Thoracic aorta (tissue), 2 donors: ENCODE measurements at places on chromosomes 6 and 20. TPM values are rescaled to one million over a fixed set of nuclear protein-coding genes. Genes with fewer than 3 reads are reported as not detected.

DNA sequence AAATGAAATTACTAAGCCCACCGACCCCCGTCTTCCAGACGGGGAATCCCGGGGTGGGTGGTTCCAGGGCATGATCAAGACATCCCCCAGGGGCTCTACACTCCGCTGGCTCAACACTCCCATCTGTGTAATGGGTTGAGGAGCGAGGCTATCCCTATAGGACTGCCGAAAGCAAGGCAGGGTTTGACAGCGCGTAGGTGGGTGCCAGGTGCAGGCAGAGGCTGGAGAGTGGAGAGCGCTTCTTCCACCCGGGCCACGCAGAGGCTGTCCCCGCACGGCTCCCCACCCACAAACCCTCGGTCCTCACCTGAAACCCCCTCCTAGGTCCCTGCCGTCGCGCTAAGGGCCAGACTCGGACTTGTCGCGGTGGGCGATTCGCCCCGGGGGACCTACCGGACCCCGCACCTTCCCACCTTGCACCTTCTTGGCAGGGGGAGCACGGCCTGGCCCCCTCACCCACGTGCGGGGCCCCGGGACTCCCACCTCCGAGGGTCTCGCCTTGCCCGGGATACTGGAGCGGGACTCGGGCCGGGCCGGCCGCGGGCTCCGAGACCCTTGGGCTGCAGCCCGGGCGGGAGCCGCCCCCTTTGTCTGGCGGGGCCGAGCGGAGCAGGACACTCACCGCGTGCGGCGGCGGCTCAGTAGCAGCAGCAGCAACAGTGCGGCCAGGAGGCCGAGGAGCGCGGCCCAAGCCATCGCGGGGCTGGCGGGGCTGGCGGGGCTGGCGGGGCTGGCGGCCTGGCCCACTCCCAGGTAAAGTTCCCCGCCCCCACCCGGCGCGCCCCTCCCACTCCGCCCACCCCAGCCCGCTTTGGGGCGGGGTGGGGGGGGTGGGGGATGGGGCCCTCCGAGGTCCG is at the start of gene PTGIS:
TSS of gene PTGIS (minus strand) at position 717 of the 857 bp plus-strand sequence. CDS start at position 696, 21 bp downstream.
- H3K27me3 ChIP-seq: no peaks in the 10 kb centered on the region
- H3K4me1 ChIP-seq: peaks cover 23% of the 10 kb centered on the region
- no peak for DNase-seq
- peak within 1 kb of the TSS; percentile 85 for H3K4me3 ChIP-seq

DNA sequence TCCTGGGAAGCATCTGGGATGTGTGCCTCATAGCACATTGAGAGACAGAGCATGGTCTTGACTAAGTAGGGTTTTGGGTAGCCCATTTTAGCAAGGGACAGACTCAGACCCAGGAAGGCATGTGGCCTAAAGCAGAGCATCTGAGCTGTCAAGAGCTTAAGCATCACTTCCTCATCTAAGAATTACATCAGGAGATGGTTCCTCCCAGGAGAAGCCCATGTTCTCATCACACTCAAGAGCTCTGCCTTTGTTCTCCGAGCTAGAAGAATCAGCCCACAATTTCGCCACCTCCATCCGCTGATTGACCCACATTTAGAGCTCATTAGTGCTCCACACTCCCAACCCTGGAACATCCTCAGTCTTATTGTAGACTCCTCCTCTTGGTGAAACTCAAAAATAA is 68.3 kb downstream of the NPEPL1 start:
- H3K27me3 ChIP-seq: no peaks in the 10 kb centered on the region
- H3K36me3 ChIP-seq: no peaks in the 10 kb centered on the region
- DNase-seq: no peak

- no peak for DNase-seq
- no peak overlapping the region for H3K27ac ChIP-seq
- peaks cover 29% of the 10 kb centered on the region for H3K4me1 ChIP-seq
- H3K36me3 ChIP-seq: no peaks in the 10 kb centered on the region
Observed at GRCh38 chr20:31833931-31834521, 11.4 kb downstream of the FOXS1 start.

DNA sequence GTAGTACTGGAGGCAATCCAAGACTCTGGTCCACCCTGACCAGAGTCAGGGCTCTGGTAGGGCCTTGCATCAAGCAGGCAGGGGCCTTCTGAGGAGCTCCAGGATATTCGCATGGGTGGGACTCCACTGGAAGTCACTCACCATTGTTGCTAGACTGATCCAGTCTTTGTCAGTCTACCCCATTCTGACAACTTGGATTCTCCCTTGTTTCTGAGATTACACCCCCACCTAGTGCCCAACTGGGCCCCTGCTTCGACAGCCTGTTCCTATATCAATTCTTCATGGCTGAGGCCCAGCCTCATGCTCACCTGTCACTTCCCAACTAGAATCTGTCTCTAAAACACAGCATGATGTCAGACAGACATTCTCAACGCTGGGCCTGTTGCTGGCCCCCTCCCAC is 5.2 kb downstream of the SLC35D3 start:
- peaks cover 12% of the 10 kb centered on the region for H3K4me1 ChIP-seq
- DNase-seq: no peak
- H3K27me3 ChIP-seq: no peaks in the 10 kb centered on the region
- H3K4me3 ChIP-seq: no peak overlapping the region

DNA sequence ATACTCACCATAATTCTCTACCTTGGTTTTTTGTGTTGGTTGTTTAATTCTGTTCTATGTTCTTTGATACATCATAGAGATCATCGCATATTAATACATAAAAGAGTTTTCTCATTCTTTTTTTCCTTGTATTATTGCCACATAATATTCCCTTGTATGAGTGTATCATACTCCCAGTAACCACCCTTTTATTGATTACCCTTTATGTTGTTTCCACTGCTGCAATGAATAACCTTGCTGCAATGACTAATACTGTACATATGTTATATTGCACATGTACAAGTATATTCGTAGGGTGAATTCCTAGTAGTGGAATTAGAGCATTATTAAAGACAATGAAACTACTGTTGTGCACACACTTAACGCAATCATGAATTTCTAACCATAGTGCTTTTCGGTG is 9.1 kb upstream of the SF3B5 start:
- H3K4me3 ChIP-seq: no peak overlapping the region
- no peak overlapping the region for H3K27ac ChIP-seq
- DNase-seq: no peak
- H3K4me1 ChIP-seq: no peaks in the 10 kb centered on the region

SYCP2L gene
- total RNA-seq: 0.63 TPM

DCDC2 gene
- not detected for total RNA-seq

DNA sequence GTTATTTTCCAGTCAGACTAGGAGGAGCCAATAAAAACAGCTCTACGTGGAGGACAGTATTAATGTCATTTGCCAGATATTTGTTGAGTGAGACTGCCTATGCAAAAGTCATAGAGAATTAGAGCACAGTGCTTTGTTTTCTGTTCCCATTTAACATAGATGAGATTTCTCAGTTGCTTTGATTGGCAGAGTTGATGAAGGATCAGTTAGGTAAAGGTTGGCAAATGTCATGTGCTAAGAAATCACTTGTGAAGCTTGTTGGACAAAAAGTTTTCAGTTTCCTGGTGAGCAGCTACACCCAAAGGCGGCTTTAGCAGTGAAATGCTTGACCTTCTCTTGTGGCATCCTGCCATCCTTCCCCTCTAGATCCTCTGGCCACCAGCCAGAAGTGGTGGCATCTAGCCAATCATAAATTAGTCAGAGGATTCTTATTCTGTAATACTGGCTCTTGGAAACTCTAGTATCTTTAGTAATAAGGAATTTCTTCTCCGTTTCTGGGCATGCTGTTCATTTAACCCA is 37.0 kb downstream of the BCKDHB start:
- DNase-seq: peak; percentile 83
- peak overlapping the region; percentile 13 for H3K4me3 ChIP-seq
- H3K27ac ChIP-seq: peak overlapping the region; percentile 35
- no peaks in the 10 kb centered on the region for H3K27me3 ChIP-seq

ABHD16B gene
- total RNA-seq: not detected

DNA sequence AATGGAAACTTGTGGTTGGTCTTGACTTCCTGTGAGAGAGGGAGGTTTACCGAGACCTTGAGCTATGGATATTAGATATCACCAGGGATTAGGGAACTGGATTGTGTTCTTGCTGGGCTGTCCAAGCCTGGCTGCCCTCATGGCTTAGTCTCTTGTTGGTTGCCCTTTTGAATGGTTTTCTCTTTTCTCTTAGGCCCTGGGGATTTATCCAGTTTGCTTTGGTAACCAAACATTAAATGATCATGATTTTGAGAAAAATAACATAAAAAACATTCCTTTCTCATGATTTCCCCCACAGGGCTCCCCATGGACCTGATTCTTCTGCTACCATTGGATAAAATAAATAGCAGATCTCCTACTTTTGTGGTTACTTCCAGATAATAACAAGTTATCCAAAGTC is 306.4 kb upstream of the RNF217 start:
- H3K36me3 ChIP-seq: no peaks in the 10 kb centered on the region
- no peak for DNase-seq
- no peaks in the 10 kb centered on the region for H3K27me3 ChIP-seq
- H3K27ac ChIP-seq: no peak overlapping the region

GRCh38 chr20:1499528-1500420 is 8.6 kb upstream of the SIRPB2 start:
- no peaks in the 10 kb centered on the region for H3K4me1 ChIP-seq
- H3K36me3 ChIP-seq: no peaks in the 10 kb centered on the region
- no peak overlapping the region for H3K27ac ChIP-seq
- H3K27me3 ChIP-seq: no peaks in the 10 kb centered on the region
- DNase-seq: no peak

GRCh38 chr6:381742-382461 is 9.7 kb upstream of the IRF4 start:
- H3K4me3 ChIP-seq: no peak overlapping the region
- no peaks in the 10 kb centered on the region for H3K4me1 ChIP-seq
- no peaks in the 10 kb centered on the region for H3K27me3 ChIP-seq
- no peaks in the 10 kb centered on the region for H3K36me3 ChIP-seq
- H3K27ac ChIP-seq: no peak overlapping the region
- no peak for DNase-seq

DNA sequence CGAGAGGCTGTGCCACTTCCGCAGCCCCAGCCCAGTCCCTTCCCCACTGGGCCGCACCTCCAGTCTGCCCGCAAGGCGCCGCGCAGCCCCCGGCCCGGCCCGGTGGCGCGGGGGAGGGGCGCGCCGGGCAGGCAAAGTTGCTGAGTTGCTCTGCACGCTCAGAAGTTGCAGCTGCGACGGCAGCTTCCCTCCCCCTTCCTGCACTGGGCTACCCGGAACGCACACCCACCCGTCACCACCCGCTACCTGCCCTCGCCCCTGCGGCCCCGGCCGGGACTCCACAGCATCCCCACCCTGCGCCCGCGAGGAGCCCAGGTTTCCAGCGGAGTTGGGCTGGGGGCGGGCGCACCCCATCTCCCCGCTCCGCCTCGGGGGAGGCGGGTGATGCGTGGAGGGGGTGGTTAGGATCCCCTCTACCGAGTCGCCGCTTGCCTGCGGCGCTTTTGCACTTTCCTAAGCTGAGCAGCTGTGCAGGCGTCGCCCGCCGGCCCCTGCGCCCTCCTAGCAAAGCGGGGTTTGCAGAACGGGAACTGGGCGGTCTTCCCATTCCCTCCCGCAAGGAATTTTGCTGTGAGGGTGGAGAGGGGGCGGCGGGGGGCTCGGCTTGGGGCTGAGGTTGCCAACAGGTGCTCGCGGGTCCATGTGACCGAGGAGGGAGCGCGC is 55.9 kb upstream of the RREB1 start:
- H3K4me3 ChIP-seq: peak overlapping the region; percentile 81
- DNase-seq: no peak
- peak overlapping the region; percentile 56 for H3K27ac ChIP-seq
- H3K4me1 ChIP-seq: peaks cover 4% of the 10 kb centered on the region

DNA sequence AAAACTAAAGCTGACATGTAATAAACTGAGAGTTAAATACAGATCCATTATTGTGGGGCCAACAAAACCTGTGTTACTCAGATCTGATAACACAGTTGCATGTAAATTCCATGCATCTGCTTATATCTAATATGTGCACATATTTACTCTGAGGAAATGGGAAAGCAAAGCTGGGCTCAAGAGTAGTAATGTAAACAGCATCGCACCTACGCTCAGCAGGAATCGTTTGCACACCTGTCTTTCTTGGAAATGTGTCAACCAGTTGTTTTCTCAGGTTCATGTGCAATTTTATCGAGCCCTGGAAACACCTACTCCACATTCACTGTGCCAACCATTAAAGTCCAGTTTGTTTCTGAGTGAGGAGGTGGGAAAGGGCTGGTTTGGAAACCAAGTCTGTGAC is 80.3 kb upstream of the CNKSR3 start:
- H3K27me3 ChIP-seq: no peaks in the 10 kb centered on the region
- H3K4me3 ChIP-seq: no peak overlapping the region
- no peak overlapping the region for H3K27ac ChIP-seq
- no peak for DNase-seq
- no peaks in the 10 kb centered on the region for H3K4me1 ChIP-seq
- no peaks in the 10 kb centered on the region for H3K36me3 ChIP-seq

GSTA1 gene
- total RNA-seq: not detected

- peaks cover 12% of the 10 kb centered on the region for H3K4me1 ChIP-seq
- DNase-seq: no peak
- no peaks in the 10 kb centered on the region for H3K36me3 ChIP-seq
- H3K27ac ChIP-seq: no peak overlapping the region
- no peaks in the 10 kb centered on the region for H3K27me3 ChIP-seq
Observed at GRCh38 chr20:9515741-9516233, 1.4 kb downstream of the LAMP5 start.

DNA sequence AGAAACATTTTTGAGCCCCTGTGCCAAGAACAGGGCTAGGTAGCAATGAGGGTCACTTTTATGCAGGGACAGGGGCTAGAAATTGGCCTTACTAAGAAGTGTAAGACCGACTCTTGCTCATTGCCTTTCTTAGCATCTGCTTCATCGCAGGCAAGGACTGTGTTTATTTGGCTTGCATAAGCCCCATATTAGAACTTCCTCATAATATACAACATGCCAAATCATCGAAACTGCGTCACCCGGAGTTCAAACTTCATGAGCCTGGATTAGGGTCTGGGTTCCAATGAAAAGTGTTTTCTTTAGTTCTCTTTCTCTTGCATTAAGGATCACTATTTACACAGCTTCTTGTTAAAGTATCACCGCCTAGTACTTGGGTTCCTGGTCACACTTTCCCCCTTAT is 977 bp upstream of the SMAP1 start:
- H3K36me3 ChIP-seq: no peaks in the 10 kb centered on the region
- peaks cover 9% of the 10 kb centered on the region for H3K4me1 ChIP-seq
- H3K27ac ChIP-seq: peak overlapping the region; percentile 89
- DNase-seq: no peak
- H3K27me3 ChIP-seq: no peaks in the 10 kb centered on the region

DNA sequence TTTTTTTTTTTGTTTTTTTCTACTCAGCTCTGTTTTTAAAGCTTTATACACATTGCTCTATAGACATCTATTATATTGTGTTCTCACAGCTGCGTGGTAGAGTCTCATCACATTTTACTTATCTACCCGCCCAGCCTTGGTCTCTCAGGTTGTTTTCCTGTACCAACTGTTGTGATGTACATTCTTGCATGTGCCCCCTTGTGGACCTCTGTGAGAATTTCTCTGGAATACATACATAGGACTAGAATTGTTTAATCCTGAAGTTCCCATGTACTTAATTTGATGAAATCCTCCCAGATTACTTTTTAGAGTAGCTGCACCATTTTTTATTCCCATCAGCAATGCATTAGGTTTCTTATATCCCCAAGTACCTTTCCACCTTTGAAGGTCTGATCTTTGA is 40.4 kb upstream of the TINAG start:
- H3K4me3 ChIP-seq: no peak overlapping the region
- H3K36me3 ChIP-seq: no peaks in the 10 kb centered on the region
- no peaks in the 10 kb centered on the region for H3K4me1 ChIP-seq
